ENCODE measurements at places on chromosomes 12 and 14.

DNA sequence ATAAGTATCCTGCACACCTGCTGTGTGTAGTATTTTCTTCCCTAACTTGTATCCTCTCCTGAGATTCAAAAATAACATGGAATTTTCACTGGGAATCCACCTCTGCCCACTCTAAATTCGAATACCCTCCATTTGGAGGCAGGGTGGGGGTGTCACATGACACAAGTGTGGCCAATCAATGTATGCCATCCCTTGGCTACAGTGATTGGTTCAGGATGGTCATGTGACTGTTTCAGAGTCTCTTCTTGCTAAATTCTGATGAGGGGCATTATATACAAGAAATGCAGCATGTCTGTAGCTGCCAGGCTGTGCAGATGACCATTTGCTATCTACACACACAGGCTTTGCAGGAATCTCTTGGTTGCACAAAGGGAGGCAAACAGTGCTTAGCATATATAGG is 86.8 kb upstream of the TMEM132C start:
- no peak for DNase-seq

DNA sequence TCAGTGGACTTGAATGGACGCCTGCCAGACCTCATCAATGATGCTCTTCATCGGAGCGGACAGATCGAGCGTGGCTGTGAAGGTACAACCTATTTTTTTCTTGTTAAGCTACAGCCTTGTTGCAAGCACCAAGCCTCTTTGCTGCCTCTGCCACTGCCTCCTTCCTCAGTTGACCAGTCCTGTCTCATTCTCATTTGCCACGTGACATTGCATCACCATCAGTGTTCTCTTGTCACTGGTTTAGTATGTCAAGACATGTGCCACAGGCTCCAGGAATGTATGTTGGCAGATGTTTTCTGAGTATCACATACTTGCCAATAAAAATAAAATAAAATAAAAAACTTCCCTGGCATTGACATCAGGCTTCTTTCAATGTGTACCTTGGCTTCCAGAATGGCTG is 798.1 kb downstream of the NRXN3 start:
- DNase-seq = no peak

- no peak for DNase-seq
Measured at GRCh38 chr12:53644133-53644532, 18.0 kb upstream of the ATF7 start.

- DNase-seq = peak; percentile 3
Measured at GRCh38 chr12:1422604-1423315, 171.6 kb downstream of the FBXL14 start.

DNA sequence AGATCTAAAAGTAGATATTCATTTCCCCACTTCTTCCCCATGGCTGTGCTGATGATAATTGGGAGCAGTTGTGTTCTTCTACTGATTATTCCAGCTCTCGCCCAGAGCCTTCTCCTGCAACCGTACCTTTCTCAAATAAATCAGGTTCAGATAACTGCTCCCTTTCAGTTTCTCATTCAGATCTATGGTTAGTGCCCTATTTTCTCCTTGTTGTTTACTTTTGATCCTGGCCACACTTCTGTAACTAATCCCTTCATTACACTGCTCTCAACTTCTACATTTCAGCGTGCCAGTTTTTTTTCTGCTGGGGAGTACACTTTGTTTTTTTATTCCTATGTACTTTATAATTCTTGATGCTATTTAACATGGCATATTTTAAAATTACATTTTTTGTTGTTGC is 2.8 kb upstream of the STRAP start:
- no peak for DNase-seq

GRCh38 chr12:125888921-125889320 is 823.7 kb downstream of the AACS start:
- DNase-seq = no peak

- DNase-seq = no peak
Measured at GRCh38 chr14:84409435-84409834, 1120.5 kb upstream of the FLRT2 start.

GRCh38 chr12:97552410-97553121 is 90.0 kb downstream of the RMST start:
- DNase-seq = no peak

DNA sequence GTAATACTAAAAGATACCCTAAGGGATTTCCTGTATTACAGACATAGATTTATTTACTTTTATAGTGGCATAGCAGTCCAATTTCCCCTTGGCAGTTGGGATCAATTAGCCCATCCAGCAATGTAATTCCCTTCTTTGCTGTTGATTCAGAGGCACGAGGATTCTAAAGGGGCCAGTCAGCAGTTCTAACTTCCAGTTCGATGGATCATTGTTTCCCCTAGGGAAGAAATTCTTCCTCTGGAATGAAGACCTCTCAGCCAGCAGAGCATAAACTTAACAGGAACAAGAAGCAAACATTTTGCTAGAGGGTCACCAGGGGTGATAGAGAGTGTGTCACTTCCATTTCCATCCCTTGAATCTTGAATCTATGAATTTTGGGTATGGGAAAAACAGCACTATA is 395.7 kb upstream of the NOVA1 start:
- no peak for DNase-seq

DNA sequence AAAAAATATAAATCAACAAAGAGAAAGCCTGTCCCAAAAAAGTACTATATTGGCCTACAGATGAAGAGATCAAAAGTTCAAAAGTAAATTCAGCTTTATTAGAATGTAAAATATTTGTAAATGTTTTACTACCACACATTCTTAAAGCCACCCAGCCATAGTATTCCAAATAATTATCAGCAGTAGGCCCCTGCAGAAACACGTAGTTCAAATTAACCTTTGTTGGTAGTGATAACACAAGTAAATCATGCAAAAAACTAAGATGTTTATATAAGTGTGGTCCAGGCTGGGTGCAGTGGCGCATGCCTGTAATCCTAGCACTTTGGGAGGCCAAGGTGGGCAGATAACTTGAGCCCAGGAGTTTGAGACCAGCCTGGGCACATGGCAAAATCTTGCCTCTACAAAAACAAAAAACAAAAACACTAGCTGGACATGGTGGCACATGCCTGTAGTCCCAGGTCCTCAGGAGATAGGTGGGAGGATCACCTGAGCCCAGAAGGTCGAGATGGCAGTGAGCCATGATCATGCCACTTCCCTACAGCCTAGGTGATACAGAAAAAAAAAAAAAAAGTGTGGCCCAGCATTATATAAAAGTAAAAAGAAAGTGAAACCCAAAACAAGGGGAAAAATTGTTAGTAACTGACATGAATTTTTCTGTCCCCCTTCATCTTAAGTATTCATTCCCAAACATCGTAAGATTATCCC is 17.9 kb downstream of the SPTLC2 start:
- DNase-seq = peak; percentile 46

- DNase-seq = no peak
Measured at GRCh38 chr14:87628129-87628528, 364.9 kb downstream of the GALC start.

DNA sequence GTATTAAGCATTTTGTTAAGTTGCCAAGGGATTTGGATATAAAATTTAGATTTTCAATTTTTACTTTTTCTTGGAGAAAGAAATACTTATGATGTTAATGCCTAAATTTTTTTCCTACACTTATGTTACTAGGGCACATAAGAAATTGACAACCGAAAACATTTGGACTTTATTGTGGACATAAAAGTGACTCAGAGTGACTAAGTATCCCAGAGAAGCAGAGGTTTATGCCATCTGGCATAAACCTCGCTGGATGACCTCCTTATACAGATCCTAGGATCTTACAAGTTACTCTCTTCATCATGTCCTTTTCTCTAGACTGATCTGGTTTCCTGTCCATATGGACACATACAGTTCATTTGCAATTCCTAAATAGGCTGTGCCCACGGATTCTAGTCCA is 89.8 kb downstream of the RERG start:
- DNase-seq = no peak

- DNase-seq = no peak
Measured at GRCh38 chr14:84454114-84454513, 1075.8 kb upstream of the FLRT2 start.

DNA sequence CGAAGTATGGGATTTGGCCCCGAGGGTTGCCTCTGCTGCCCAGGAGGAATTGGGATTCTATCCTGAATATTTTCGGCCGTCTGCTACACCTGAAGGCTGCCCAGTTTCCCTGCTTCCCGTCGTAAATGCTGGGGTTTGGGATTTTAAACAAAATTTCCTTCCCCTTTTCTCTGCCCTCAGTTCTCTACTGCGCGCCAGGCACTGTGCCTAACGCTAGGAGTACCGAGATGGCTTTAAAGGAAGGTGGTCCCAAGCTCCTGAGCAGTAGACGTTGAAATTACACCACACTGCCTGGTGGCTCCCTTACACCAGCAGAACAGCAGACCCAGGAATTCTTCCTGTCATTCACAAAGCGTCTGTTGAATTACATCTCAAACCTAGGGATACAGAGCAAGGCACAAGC is 566 bp upstream of the PRDM4 start:
- no peak for DNase-seq

GRCh38 chr12:1204581-1205121 is 213.6 kb downstream of the ERC1 start:
- peak; percentile 50 for DNase-seq

DNA sequence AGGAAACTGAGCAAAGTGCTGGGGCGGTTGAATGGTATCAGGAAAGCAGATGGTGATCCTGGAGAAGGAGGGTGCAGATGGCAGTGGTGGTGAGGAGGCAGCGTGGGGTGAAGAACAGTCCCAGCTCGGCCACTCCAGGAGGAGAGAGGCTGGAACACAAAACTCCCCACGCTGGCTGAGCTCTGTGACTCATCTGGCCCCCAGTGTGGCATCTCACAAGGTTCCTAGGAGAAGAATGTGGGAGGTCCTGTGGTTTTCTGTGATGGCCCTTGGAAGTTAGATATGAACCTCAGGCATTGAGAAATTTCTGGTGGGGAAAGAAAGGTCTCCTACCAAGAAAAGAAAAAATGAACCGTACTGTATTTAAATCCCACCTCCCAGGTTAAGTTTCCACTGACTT is 8.0 kb upstream of the NRXN3 start:
- no peak for DNase-seq

- DNase-seq = no peak
Measured at GRCh38 chr12:49536526-49537071, 2.2 kb upstream of the KCNH3 start.

DNA sequence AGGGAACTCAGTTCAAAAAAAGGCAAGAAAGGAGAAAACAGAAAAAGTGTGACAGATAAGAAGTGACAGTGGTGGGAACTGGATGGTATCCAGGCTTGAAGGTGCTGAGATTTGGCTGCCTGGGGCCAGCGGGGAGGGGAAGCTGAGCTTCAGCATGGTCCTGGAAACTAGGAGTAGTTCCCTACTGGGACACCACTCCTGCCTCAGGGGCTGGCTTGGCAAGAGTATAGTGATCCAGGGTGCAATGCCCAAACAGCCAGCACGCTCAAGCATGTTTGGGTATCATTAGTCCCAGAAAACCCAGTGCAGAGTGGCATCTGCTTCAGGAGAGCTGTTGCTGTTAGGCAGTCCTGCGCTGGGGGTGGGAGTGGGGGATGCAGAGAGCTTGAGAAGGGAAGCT is 49.5 kb upstream of the KTN1 start:
- no peak for DNase-seq

DNA sequence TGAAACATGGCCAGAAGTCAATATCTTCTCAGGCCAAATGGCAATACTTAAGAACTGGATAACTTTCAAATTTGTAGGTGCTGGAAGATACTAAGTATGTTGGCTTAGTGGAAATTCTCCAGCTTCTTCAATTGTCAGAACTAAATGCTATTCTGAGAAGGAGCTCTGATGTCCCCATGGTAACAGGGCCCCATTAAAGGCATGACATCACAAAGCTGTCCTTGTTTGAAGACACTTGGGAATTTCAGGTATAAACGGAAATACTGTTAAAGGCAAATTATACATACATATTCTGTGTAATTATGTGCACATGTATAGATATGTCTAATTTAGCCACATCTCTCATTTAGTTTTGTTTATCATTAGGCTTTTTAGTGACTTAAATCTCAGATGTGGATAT is 210.0 kb upstream of the SEL1L start:
- no peak for DNase-seq

DNA sequence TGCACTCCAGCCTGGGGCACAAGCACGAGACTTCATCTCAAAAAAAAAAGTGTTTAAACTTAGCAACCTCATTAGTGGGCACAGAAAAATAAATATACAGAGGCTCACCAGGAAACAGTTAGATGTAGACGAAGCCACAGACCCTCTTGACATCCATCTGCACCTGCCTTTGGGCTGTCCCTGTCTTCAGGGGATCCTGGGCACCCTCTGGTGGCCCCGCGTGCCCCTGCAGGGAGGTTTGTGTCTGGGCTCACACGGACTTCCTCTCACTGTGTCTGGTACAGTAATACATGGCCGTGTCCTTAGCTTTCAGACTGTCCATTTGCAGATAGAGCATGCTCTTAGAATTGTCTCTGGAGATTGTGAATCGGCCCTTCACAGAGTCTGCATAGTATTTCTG is 916.5 kb downstream of the TMEM121 start:
- peak; percentile 31 for DNase-seq

DNA sequence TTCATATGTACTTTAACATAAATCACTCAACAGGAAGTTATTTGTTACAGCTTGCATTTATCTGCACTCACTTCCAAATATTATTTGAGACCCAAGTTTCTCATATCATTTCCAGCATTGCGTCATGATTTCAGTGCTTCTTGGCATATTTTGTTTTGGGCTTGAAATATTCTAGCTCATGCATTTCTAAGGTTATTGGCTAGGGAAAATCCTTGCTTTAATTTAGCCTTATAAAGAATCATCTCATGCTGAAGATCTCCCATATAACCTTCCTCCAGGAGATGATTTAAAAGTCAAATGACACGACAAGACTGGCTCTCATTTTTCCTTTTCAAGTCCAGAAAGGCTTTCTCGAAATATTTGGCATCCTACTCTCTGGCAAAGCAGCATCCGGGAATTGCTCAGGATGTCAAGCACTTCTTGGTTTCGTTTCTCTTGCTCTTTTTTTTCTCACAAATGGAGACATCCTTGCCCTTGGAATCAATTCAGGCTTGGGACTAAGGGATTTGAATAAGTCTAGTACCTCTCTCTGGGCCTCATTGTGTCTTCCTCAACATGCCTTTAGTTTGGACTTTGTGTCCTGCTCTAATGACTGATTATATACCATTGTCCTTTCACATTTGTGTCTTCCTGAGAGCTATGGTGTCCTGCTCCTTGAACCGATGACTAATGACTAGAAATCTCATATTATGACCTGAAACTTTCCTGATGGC is 295.0 kb downstream of the RMST start:
- DNase-seq = no peak

DNA sequence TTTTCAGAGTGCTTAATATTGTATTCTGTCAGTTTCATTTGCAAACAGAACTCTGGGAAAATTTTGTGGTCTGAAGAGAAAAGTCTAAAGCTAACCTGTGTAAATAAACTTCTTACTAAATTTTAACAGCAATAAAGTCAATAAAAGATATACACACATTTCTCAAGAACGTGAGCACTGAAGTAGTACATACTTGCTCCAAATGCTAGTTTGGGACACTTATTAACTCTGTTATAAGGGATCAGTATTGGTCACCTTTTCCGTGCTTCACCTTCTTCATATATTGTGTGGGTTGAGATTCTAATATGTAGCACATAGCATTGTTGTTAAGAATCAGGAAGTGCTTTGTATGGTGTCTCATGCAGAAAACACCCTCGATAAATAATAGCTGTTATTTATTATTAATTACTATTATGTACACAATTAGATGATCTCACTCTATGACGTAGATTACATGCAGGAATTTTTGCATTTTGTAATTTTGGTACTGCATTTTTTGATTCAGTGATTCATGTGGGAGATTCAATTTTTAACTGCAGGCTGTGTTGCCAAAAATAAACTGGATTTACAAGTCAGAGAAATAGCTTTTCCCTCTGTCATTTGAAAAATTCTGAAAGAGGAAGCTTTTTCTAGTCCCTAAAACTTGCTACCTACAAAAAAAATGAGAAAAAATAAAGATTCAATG is 300.9 kb downstream of the ACSS3 start:
- no peak for DNase-seq

- DNase-seq = no peak
Measured at GRCh38 chr12:3611860-3612703, 121.1 kb downstream of the PRMT8 start.

Measured in CD4-positive, alpha-beta T cell treated with Interleukin-21 for 1 hour (primary cell).